ENCODE measurements at places on chromosomes 12 and 14.

- peak; percentile 73 for DNase-seq
Observed at GRCh38 chr12:96399120-96399918, 920 bp downstream of the CDK17 start.

DNA sequence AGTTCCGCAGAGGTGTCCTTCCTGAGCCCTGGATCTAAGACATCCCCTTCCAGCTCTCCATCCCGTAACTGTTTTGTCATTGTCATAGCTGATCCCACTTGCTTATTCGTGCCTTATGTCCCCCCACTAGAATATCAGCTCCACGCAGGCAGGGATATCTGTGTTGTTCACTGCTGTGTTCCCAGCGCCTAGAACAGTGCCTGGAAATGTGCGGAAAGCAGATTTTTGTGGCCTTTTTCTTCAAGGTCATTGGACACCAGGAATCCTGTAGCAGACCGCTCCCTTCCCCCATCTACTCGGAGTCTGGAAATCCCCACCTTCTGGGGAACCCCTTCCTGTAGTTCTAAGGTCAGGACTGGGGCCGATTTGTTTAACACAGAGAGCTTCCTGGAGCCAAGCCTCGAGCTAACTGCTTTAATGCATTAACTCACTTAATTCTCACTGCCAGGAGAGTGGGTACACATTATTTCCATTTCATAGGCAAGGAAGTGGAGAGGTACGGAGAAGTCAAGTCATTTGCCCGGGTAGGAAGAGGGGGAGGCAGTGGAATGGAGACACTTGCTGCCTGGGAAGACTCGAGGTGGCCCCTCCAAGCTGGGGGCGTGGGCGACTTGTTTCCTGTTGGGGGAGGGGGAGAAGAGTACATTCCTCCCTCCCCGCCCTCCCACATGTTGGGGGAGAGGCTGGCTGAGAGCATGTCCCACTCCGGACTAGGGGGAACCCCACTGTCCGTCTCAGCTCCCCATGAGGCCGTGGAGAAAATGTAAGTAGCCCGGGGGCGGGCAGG lies 1.2 kb upstream of the SH2B3 start:
- DNase-seq: peak; percentile 48

GRCh38 chr12:104877103-104877705 lies 80.9 kb downstream of the SLC41A2 start:
- no peak for DNase-seq

- no peak for DNase-seq
Observed at GRCh38 chr14:85596562-85596961, 66.6 kb downstream of the FLRT2 start.

GRCh38 chr14:21923820-21924219 lies 250.2 kb upstream of the OR4E1 start:
- no peak for DNase-seq

DNA sequence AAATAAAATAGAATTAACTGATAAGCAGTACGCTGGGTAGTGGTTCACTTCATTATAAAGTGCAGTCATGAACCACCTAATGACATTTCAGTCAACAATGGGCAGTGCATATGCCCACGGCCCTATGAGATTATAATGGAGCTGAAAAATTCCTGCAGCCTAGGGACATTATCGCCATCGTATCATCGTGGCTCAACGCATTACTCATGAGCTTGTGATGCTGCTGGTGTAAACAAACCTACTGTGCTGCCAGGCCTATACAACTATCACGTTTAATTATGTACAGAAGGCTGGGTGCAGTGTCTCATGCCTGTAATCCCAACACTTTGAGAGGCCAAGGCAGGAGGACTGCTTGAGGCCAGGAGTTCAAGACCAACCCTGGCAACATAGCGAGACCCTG lies 62.3 kb upstream of the TMEM263 start:
- DNase-seq: no peak

DNA sequence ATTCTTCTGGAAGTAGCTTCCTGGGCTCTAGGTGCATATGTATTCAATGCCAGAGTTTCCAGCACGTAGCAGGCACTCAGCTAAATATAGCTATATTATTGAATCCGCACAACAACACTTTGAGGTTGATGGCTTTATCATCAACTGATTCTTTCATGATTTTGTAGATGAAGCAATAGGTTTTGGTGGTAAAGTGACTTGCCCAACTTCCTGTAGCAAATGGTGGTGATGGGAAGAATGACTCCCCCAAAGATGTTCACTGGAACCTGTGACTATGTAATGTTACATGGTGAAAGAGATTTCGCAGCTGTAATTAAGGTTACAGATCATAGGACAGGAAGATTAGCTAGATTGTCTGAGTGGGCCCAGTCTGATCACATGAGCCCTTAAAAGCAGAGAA lies 3.2 kb downstream of the TDRD9 start:
- no peak for DNase-seq
